ENCODE measurements at places on chromosomes 6 and 20.

DNA sequence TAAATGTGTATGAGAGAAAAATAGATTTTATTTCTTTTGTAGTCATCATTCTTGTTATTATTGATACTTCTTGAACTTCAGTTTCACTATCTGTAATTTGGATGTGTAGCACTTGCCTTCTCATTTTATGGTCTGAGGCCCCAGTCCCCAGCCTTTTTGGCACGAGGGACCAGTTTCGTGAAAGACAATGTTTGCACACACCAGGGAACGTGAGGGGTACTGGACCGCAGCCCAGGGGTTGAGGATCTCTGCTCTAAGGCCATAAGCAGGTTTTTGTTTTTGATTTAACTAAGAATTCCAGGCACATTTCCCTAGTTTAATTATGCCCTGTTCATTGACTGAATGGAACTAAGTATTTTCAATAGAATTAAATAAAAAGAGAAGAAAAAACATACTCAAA lies 261.5 kb downstream of the BMP2 start:
- no peak for DNase-seq

- no peak for DNase-seq
Observed at GRCh38 chr6:147117011-147117410, 87.2 kb upstream of the STXBP5 start.

GRCh38 chr6:125953502-125953875 lies 3.1 kb upstream of the HINT3 start:
- DNase-seq, result no peak

- no peak for DNase-seq
Observed at GRCh38 chr20:35232575-35232974, 6.1 kb downstream of the MMP24 start.

DNA sequence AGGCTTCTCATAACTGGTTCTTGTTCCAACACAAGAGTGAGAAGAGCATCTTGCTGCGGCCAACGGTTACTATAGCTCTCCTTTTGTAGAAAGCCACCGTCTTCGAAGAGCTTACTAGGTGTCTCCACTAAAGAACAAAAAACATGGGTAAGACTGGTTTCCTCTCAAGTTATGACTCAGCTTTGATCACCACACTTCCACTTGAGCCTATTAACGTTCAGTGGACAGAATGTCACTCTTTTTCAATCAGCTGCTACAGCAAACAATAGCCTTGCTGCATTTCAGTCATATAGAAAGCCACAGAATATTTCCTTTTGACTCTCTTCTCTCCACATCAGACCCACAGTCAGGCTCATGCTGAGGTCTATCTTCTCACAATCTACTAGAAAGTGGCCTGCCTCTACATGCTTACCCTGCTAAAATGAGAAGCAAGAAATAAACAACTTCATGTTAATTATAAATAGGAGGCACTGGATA lies 243.5 kb upstream of the PREP start:
- DNase-seq, result no peak

GRCh38 chr6:42047790-42048405 lies 2.4 kb upstream of the TAF8 start:
- DNase-seq, result no peak

DNA sequence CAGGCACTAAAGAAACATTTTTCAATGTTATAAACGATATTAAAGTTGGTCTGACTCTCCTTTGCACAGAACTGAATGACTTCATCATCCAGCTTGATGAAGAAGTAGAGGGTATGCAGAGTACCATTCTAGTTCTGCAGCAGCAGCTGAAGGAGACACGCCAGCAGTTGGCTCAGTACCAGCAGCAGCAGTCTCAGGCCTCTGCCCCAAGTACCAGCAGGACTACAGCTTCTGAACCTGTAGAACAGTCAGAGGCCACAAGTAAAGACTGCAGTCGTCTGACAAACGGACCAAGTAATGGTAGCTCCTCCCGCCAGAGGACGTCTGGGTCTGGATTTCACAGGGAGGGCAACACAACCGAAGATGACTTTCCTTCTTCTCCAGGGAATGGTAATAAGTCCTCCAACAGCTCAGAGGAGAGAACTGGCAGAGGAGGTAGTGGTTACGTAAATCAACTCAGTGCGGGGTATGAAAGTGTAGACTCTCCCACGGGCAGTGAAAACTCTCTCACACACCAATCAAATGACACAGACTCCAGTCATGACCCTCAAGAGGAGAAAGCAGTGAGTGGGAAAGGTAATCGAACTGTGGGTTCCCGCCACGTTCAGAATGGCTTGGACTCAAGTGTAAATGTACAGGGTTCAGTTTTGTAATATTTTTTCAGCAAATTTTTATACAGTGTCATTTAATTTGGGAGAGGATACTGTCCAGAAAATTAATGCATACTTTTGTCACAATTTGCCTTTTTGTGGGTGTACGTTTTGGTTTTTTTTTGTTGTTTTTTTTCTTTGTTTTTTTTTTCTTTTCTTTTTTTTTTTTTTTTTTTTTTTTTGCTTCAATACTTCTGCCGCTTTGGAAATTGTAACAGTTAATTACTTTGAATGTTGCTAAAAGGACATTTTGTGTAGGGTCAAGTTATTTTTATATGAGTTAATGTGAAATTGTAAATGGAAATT lies 6.6 kb upstream of the ACAT2 start:
- DNase-seq, result no peak

DNA sequence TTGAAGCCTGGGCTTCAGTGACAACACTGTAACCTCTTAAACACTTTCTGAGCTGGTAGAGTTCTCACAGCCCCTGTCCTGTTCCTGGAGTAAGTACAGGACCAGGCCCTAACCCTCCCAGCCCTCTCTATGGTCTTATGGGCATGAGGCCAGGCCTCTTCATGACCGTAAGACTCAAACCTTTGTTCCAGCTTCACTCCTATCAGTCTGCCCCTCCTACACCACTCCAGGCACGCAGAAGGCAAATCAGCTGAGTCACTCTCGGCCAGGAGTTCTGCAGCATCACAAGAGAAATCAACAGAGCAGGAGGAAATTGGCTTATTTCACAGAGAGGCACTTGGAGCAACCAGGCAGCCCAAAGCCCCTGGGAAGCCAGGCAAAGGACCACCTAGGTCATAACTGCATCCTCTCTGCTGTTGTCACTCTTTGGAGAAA lies 25.3 kb upstream of the CHD6 start:
- DNase-seq, result peak; percentile 13

DNA sequence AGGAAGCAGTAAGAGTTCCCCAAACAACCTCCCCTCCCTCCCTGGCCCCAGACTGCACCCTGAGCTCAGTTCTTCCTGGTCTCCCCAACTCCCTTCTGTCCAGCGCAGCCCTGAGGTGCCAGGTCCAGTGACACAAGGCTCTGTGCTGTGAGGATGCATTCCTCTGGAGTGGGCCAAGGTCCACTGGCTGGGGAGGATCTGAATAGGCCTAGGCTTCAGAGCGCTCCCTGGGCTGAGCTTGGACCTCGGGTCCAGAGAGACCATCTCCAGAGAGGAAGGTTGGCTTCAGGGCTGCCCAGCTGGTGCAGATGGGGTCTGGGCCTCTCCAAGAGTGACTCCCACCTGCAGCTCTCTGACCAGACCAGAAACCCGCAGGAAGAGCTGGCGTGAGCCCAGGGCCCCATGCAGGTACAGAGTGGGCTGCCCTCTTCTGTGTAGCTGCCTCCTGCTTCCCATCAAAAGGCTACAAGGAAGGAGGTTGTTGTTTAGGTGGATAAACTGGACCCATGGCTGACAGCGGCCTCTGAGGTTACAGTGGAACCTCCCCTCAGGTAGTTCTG lies 52.3 kb upstream of the MLN start:
- DNase-seq, result no peak

DNA sequence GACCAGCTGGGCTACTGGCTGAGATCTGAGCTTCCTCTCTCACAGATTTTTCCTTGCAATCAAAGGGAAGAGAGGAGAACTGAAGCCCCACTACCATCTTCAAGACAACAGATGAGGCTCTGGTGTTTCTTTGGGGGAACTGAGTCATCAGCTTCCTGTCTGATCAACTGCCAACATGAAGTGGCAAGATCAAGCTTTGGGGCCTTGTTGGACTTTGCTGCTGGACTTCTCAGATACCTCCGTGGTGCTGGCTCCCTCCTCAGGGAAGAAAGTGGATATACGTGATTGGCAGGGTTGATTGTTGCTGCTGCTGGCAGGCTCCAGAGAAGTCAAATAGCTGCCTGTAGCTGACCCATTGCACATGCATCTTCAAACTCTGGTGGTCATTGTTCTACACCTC lies 3.6 kb upstream of the TOX2 start:
- DNase-seq, result no peak

- no peak for DNase-seq
Observed at GRCh38 chr20:61805365-61805764, 260.3 kb downstream of the TAF4 start.

DNA sequence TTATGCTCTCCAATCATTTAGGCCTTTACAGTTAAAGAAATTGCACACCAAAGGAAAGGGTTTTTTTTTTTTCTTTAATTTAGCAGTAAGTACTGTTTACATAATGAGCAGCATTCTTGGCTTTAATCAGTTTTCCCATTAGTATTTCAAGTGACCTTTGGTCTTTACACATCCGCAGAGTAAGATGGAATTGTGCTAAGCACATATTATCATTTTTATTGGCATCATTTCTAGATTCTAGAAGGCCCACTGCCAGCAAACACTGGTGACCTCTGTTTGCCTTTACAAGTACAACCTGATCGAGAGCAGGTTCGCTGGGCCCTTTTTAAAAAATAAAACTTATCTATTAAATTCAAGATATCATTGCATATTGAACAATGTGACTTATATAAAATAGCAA lies 104.3 kb downstream of the ADGRG6 start:
- DNase-seq, result no peak

DNA sequence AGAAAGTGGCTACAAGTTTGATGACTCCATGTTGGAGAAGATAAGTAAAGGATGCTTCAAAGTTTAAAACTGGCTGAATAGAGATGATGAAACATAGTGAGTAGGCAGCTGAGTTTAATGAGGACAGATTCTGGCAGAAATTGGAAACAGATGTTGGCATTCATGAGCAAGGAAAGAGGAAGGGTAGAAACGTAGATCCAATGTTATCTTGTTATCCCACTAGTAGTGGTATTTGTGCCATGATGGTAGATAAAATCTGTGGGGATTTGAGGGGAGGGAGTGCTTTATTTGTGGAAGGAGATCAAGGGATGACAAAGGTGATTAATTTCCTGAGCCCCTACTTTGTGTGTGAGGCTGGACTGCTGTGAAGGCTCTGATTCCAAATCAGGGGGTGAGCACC lies 69.5 kb downstream of the MRAP2 start:
- no peak for DNase-seq

- no peak for DNase-seq
Observed at GRCh38 chr6:131754088-131754487, 43.3 kb upstream of the CTAGE9 start.

DNA sequence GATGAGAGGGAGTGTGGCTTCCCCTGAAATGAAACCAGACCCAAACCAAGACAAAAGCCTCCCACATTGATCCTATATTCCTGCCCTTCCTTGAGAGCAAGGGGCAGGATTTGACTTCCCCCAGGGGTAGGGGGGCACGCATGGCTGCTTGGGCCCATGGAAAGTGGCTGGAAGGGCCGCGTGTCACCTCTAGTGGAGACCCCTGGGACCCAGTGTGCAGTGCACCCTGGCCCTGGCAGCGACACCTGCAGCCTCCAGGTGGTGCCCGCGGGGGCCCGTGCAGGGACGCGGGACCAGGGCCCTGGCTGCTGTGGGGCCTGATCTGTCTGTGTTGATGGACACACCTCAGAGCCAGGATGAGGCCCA lies 18.0 kb upstream of the SLCO4A1 start:
- no peak for DNase-seq

DNA sequence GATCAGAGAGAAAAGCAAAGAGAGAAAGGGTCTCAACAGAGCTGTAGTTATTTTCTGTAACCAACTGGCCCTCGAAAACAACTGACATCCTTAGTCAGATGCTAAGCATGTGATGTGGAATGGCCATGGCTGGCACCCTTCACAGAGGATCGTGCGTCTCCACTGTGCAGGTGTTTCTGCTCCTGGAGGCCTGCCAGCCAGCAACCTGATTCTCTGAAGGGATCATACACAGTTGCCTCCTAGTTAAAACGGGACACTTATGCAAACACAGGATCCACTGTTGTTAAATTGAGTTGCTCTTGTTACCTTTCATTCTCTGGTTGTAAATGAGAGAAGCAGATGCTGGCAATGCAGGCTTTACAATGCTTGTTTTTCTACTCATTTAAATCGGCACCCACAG lies 148.5 kb downstream of the HDGFL1 start:
- DNase-seq, result no peak

GRCh38 chr20:22088882-22089281 lies 383.4 kb downstream of the PAX1 start:
- no peak for DNase-seq

- no peak for DNase-seq
Observed at GRCh38 chr20:40319741-40320516, 369.1 kb downstream of the MAFB start.

- no peak for DNase-seq
Observed at GRCh38 chr6:45630314-45630713, 252.6 kb upstream of the SUPT3H start.

GRCh38 chr20:32672982-32673851 lies 524 bp downstream of the C20orf203 start:
- DNase-seq, result no peak

GRCh38 chr6:134517868-134518267 lies 200.0 kb upstream of the SGK1 start:
- no peak for DNase-seq

DNA sequence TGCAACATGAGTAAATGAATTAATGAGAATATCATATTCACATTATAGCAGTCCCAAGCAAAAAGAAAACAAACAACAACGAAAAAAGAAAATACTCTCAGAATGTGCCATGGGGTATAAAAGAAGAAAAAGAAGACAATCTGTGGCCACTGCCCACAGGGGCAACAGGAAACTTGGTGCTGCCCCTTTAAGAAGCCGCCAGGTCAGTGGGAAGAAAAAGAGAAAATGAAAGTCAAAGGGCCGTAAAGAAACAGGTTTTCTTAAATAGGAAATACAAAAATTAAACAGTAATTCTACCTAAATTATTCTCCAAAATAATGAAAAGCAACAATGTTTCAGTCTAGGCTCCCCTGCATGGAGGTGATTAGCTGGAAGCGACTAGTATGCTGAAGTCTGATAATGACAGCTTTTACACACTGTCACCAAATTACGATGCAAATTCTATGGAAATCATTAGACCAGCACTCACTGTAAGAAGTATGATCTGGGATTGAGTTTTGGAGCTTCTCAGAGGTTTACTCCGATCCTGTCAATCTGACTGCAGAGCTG lies 23.6 kb downstream of the GMDS start:
- no peak for DNase-seq

GRCh38 chr20:62792182-62792939 lies 3.9 kb upstream of the MRGBP start:
- no peak for DNase-seq

GRCh38 chr20:37237656-37238055 lies 24.0 kb downstream of the GHRH start:
- DNase-seq, result no peak

DNA sequence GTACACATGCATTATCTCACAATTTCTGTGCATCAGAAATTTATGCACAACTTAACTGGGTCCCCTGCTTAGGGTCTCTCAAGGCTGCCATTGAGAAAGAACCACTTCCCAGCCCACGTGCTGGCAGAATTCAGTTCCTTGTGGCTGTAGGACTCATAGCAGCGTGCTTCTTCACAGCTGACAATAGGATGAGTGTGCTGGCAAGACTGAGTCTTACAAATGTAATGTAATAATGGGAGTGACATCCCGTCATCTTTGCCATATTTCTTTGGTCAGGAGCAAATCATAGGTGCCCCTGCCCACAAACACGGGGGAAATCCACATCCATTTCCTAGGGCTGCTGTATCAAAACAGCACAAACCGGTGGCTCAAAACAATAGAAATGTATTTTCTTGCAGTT lies 77.4 kb downstream of the FIG4 start:
- no peak for DNase-seq

All from heart right ventricle (tissue), 16 donors.